ENCODE measurements at places on chromosomes 4 and X. TPM values are rescaled to one million over a fixed set of nuclear protein-coding genes. Genes with fewer than 3 reads are reported as not detected.

PAGE2B gene
- not detected for total RNA-seq

PDE5A gene
- 2.3 TPM for total RNA-seq

VEGFC gene
- total RNA-seq: 47.1 TPM

SMIM31 gene
- total RNA-seq: not detected

SSX4B gene
- total RNA-seq: not detected

PAK3 gene
- 0.16 TPM for total RNA-seq

NEIL3 gene
- 6.9 TPM for total RNA-seq

EDA2R gene
- 1.9 TPM for total RNA-seq

DACH2 gene
- not detected for total RNA-seq

SYP gene
- 0.46 TPM for total RNA-seq

RTL3 gene
- total RNA-seq: not detected

LPAR4 gene
- 0.49 TPM for total RNA-seq

IL13RA2 gene
- total RNA-seq: not detected

EDA gene
- 0.44 TPM for total RNA-seq

ZCCHC12 gene
- 0.29 TPM for total RNA-seq

IL13RA1 gene
- total RNA-seq: 61.9 TPM

ARHGAP36 gene
- not detected for total RNA-seq

VCX3A gene
- total RNA-seq: not detected

KLHL34 gene
- 0.09 TPM for total RNA-seq

PDE6B gene
- total RNA-seq: 1.8 TPM

GAGE12F gene
- total RNA-seq: not detected

TMEM129 gene
- total RNA-seq: 24.8 TPM

ZAR1 gene
- total RNA-seq: not detected

ADH5 gene
- total RNA-seq: 101 TPM

TMSB15C gene
- 6.9 TPM for total RNA-seq

SLC4A4 gene
- not detected for total RNA-seq

NUP62CL gene
- not detected for total RNA-seq

EIF4E gene
- 107 TPM for total RNA-seq

NDNF gene
- total RNA-seq: not detected

SHOX gene
- total RNA-seq: not detected

PAGE3 gene
- total RNA-seq: not detected

PCDH7 gene
- 21.0 TPM for total RNA-seq

NLRP2B gene
- total RNA-seq: not detected

SRPK3 gene
- 0.40 TPM for total RNA-seq

GPR143 gene
- 9.3 TPM for total RNA-seq

FGG gene
- total RNA-seq: not detected

DDIT4L gene
- 1.4 TPM for total RNA-seq

PRSS48 gene
- total RNA-seq: not detected

VSIG4 gene
- not detected for total RNA-seq

KLB gene
- not detected for total RNA-seq

SERPINA7 gene
- total RNA-seq: not detected

TEX13B gene
- not detected for total RNA-seq

DRD5 gene
- not detected for total RNA-seq

CFAP99 gene
- 0.12 TPM for total RNA-seq
